Cardiac septum (tissue), 1 donor: ENCODE measurements at places on chromosomes 7 and 10. TPM values are rescaled to one million over a fixed set of nuclear protein-coding genes. Genes with fewer than 3 reads are reported as not detected.

- no peak for DNase-seq
Observed at GRCh38 chr7:80883154-80884025, 35.5 kb downstream of the SEMA3C start.

DNA sequence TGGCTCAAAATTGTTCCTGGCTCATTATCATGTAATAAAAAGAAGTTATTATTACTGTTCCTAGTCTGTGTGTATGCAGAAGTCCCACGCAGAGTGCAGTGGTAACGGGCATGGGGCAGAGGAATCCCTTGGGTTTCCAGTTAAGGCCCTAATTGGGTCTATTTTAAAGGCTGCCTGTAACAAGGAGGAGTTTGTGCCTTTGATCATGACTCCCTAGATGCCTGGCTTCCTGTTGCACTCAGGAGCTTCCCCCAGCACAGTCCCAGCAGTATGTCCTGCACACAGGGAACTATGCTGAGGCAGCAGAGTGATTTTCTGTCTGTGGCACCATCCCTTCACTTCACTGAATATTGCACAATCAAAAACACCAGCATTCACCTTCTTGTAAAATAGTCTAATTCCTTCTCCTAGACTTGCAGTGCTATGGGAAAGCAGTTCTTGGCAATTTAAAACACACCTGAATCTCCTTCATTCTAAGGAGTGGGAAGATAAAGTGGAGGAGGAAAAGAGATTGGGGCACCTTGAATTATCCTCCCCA lies 22.9 kb downstream of the SORCS1 start:
- no peak for DNase-seq

GRCh38 chr7:78794101-78794500 lies 659.4 kb downstream of the MAGI2 start:
- DNase-seq: no peak

DNA sequence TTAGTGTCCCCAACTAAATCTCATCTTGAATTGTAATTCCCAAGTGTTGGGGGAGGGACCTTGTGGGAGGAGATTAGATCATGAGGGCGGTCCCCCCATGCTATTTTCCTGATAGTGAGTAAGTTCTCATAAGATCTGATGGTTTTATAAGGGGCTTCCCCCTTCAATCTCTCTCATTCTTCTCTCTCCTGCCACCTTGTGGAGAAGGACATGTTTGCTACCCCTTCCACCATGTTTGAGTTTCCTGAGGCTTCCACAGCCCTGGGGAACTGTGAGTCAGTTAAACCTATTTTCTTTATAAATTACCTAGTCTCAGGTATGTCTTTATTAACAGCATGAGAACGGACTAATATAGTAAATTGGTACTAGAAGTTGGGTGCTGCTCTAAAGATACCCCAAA lies 365.6 kb downstream of the ANKRD7 start:
- no peak for DNase-seq

DNA sequence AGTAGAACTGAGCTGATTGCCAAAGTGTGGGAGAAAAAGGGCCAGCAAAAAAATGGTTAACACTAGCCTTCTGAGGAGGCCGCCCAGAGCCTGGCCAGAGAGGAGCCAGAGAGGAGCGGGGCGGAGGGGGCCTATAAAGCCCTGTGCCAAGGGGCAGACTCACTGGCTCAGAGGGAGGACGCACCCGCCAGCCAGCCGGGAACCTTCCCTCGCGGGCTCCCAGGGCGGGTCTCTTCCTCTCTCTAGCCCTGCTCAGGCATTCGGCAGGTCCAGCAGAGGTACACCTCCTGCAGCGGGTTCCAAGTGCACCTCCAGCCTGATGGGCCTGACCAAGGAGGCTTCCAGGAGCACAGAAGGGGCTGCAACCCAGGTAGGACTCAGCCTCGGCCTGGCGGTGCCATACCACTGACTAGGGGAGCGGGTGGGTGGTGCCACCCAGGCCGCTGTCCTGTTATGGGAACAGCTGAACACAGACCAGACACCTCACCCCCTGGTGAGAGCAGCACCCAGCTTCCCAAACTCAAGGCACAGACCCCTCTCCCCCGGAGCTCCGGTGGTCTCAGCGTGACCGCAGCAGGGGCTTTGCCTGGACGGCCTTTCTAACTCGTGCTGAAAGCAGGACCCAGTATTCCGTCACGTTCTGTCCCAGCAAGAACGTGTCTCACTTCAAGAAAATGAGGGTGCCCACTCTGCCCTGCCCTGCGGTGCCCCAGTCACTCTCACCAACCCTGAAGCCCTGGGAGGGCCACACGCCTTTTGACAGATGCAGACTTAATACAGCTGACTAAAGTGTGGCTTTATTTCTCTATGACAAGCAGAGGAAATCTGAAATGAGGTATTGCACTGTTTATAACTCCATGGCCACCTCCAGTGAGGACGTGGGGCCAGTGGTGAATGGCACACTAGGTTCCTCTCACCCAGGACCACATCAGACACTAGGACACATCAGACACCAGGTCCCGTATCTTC lies at the start of gene GPER1:
TSS of gene GPER1 (plus strand) at position 162 of the 969 bp plus-strand sequence. CDS start 3,616 bp downstream, outside the sequence.
- DNase-seq: no peak

DNA sequence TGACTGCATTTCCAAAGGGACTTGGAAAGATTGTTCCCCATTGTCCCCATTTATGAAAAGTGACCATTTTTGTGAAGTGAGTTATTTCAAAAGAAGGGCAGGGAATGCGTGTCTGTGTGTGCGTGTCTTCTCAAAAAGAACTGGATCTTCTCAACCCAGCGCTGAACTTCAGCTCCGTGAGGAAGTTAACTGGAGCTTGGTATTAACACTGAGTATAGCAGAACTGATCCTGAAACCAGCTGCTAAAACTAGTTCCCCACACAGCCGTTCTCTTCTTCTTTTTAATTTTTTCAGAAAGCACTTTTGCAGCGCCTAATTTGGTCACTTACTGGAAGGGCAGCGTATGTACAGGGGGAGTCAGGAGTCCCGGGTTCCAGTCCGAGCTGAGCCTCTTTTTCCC lies 45.8 kb upstream of the PLEKHA1 start:
- DNase-seq: no peak

- DNase-seq: peak; percentile 88
Observed at GRCh38 chr10:79381804-79382221, 34.5 kb downstream of the PPIF start.

DNA sequence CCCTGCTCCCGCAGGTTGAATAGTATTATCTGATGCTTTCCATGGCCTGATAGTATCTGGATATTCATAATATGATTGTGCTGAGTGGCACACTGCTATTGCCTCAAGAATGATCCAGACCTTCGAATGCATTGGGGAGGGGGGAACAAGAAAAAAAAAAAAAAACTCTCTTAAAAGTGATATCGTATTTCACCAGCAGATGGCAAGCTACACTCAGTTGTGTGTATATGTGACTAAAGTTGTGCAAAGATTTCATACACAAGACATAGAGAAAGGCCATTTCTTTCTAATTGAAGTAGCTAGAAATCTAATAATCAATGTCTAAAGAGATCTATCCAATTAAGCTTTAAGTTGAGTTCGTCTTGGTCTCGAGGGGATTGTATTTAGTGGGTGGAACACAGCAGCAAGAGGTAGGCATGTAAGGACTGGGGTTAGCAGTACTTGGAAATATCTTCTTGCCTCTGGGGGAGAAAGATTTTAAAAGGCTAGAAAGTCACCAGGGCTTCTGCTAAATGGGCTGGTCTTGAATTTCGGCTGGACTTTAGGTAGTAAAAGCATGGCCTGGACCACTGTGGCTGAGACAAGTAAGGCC lies 15.3 kb downstream of the SFRP4 start:
- DNase-seq: no peak

GRCh38 chr7:159010411-159010810 lies 134.3 kb downstream of the VIPR2 start:
- DNase-seq: no peak

DNA sequence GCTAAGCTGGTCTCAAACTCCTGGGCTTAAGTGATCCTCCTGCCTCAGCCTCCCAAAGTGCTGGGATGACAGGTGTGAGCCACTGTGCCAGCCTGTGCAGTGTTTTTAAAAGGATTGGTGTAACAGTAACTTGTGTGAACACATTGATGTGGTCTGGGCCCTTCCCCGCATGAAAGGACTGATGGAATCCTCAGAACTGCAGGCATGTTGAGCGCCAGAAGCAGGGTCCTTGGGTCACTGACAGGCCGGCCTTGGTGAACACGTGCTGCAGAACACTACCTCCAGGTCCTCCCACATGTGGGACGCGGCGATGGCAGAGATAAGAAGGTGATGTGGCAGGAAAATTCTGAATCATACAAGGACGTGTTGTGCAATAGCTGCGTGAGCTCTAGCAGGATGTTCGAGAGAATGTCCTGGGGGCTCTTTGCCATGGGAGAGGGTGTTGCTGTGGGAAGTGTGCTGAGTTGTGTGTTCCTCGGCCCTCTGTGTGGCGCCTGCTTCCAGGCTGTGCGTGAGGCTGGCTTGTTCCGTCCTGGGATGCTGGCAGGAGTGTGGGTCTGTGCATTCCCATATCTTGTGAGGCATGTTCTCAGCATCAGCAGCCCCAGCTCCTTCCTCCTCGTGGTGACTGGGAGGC lies 68.2 kb downstream of the DNAJB6 start:
- peak; percentile 70 for DNase-seq

DNA sequence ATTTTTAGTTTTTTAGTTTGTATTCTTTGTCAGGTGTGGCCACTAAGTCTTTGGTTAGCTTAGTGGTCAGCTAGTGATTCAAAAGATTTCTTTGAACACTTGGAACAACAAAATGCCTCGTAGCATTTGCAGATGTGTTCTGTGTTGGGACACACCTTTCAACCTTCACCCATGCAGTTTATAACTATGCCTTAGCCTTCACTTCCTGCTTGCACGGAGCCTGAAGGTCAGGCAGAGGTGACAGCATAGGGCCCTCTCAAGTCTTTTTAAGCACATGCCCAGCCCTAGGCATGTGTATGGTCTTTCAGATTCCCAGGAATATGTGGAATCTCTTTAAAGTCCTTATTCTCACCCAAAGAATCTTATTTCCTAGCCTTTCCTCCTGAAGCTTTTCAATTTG lies 17.6 kb downstream of the PLAC9 start:
- DNase-seq: no peak

DNA sequence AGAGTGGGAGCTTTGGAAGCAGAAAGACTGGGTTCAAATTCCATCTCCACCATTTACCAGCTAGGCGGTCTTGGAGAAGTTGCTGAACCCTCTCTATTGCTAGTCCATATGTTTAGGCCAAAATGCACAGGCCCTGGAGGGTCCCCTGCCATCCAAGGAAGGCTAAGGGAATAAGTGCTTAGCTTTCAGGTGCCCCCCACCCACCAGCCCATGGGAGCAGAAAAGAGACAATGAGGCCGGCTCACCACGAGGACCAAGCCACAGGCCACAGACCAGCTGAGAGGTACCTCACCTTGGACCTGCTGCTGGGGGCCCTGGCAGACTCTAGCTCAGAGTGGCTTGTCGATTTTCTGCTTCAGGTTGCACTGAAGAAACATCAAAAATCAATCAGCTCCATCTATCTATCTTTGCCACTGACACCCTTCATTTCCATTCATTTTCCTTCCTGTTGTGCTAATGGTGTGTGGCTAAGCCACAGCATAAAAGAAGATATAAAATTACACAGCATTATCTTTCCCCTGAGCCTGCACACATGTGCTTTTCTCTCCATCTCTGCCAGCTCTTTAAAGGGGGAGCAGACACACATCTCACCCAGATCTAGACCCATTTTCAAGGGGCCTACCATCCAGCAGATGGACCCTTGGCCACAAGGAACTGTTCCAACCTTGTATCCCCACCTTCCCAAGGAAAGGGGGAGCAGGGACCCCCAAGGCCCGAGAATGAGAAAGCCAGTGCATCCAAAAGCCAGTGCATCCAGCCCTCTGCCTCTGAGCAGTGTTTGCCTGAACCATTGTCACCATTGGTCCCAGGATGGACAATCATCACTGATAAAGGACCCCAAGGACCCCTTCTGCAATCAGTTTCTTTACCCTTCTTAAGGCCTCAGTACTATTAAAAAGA lies 65.4 kb downstream of the GRID1 start:
- DNase-seq: peak; percentile 59

- DNase-seq: no peak
Observed at GRCh38 chr7:19560111-19560883, 148.5 kb downstream of the POLR1F start.

DNA sequence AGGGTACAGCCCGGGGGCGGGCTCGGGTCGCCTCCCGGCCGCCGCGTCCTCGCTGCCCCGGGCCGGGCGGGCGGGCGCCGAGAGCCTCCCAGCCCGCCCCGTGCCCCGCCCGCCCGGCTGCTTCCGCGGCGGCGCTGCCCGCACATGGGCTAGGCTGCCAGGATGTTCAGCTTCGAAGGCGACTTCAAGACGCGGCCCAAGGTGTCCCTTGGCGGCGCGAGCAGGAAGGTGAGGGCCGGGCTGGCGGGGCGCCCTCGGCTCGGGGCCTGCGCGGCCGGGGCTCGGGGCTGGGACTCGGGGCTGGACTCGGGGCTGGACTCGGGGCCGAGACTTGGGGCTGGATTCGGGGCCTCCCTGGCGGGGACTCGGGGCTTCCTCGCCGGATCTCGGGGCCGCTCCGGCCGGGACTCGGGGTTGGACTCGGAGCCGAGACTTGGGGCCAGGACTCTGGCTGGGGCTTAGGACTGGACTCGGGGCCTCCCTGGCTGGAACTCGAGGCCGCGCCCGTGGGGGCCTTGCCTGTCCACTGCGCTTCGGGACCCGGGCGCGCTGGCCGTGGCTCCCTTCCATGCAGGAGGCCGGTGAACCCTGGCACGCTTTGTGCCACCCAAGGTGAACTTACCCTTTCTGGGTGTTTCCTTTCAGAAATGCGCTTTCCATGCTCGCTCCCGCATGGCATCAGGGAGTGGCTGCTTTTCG lies 534 bp downstream of the UBE3C start:
- no peak for DNase-seq

DNA sequence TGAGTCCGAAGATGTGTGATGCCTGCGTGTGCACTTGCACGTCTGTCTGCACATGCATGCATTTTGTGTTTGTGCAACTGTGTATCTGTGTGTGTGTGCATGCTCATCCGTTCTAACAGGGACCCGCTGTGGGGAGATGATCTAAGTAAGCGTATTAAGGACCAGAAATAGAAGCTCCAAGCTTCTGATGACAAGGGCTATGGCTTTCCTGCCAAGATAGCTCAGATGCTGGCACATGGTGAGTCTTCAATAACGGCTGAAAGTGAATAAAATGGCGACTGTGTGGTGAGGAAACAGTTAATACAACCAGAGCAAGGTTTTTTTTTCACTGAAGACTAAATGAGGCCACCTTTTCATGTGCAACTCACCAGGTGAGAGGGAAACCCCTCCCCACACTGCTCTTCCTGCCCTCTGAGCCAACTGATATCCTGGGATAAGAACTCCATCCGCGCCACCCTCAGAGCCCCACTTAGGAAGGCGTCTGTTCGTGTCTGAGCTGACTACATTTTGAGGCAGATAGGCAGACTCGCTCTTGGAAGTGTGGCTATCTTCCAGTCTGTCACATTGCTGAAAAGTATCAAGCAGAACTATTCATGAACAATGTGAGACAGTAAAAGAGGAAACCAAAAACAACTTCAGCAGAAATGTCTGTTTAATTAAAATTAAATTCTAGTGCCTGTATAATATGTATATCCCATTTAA lies 47.4 kb upstream of the TCERG1L start:
- no peak for DNase-seq

The ANKRD7 gene
- total RNA-seq: 0.62 TPM

The PAPOLB gene
- total RNA-seq: 0.05 TPM

The SAP25 gene
- not detected for total RNA-seq

The COL26A1 gene
- total RNA-seq: not detected

The EBF3 gene
- 5.8 TPM for total RNA-seq

The INTS1 gene
- 54.7 TPM for total RNA-seq
